ENCODE measurements at places on chromosomes 4 and X.

DNA sequence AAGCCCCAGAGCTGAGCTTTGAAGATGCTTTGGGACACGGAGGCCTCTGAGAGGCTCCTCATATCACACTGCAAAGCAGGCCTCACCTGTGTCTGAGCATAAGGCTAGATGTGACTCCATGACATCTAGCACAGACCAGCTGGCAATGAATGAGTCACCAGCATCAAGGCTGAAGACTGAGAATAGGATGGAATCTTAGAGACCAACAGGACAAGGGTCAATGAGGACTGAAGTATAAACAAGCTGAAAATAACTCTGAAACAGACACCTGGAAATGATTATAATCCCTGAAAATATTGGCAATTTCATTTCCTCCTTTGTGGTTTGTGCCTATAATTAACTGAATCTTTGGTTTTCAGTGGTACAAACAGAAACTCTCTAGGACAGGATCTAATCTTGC lies 87.1 kb upstream of the PRPS1 start:
- no peak for DNase-seq

GRCh38 chr4:176002007-176002613 lies 63.5 kb upstream of the WDR17 start:
- no peak for DNase-seq

GRCh38 chrX:39308126-39308525 lies 506.9 kb downstream of the MID1IP1 start:
- no peak for DNase-seq

DNA sequence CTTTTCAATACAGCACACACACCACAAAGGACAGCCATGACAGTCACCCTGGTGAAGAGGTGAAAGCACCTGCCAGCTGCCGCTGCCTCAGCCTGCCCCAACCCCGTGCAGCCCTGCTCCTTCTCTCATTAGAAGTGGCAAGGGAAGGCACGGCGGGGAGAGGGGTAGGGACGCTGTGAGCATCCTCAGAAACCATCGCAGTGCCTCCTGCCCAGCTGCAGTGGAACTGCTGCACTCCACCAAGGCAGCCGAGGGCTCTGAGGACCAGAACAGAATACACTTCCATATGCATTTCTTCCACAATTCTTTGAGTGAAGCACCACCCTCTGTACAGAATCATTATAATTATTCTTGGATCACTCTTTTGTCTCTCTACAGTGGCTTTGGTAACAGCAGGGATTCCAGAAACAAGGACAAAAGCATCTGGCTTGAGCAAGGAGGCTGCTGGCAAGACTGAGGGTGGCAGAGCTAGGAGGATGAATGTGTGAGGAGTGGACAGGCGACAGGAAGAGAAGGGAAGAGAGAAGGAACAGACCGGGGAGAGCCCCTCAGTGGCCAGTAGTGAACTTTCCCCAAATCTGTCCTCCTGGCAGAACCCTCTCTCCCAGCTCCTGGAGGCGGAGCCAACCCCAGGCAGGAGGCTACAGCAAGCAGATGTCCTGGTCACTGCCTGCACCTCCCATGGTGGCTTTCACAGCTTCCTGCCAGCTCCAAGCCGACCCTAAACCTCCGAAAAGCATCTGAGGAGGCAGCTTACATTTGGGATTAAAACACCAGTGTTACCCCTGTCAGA lies 73.2 kb downstream of the MTNR1A start:
- no peak for DNase-seq

- no peak for DNase-seq
Measured at GRCh38 chr4:89847571-89848325, 10.8 kb upstream of the SNCA start.

GRCh38 chr4:184534511-184535391 lies 60.4 kb upstream of the IRF2 start:
- DNase-seq, result no peak

DNA sequence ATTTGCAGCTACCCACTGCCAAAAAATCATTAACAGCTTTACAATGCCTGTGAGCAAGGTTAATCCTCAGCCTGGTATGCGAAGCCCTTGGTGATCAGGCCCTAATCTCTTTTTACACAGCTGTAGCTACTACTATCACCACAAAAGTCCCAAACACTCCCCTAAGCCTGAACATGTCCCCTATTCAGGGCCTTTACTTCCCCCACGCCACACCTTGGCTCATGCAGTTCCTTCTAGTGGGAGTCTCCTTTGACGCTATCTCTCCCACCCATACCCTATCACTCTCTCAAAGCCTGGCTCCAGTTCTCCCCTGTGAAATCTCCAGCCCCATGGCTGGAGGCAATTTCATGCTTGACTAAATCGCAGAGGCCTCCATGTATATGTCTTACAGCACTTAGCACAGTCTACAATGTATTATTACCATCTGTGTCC lies 90.6 kb upstream of the CBR4 start:
- DNase-seq, result no peak

- DNase-seq, result no peak
Measured at GRCh38 chrX:40272776-40273175, 175.0 kb upstream of the BCOR start.

DNA sequence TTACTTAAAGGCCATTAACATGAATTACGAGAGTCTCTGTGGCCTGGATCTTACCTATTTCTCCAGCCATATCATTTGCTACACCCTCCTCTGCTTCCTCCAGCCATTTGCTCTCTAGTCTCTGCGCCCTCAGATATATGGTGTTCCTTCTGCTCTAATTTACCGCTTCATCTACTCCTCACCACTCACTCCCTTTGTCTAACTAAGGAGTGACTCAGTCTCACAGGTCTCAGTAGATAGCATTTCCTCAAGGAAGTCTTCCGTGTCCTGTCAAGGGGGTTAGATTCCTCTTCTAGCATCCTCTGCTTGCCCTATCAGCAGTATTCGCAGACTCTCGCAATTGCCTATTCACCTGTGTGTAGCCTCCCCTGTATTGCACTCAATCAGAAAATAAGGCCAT lies 892.1 kb upstream of the INTU start:
- no peak for DNase-seq

- DNase-seq, result no peak
Measured at GRCh38 chr4:37827030-37827685, 672 bp downstream of the PGM2 start.

- DNase-seq, result no peak
Measured at GRCh38 chrX:5236096-5236495, 992.6 kb downstream of the NLGN4X start.

DNA sequence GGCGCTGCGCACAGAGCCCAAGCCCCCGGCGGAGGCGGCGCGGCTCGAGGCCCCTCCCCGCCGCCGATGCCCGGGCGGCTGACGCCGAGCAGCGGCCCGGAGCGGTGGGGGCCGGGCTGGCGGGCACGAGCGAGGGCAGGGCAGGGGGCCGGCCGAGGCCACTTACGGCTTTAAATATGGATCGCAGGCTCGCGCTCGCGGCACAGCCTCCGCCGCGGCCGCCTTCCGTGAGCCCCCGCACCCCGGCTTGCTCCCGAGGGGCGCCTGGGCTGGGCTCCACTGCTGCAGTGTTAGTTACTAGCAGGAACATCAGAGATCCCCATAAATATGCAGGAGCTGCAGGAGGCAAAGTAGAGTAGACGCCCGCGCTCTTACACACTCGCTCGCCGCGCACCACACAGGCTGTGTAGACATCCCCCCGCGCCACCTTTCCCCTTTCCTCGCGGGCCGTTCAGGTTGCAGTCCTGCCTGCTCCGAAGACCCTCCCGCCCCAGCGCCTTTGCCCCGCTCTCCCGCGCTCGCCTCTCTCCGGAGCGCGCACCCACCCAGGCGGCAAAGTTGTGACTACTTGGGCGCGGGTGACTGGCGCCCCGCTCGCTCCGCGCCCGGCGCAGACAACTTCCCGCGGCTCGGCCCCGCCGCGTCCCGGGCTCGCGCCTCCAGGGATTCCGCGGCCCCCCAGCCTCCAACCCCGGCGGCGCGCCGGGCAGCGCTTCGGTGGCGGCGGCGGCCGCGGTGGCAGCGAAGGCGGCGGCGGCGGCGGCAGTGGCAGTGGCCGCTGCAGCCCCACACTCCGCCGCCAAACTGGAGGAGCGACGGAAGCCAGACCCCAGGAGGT lies 152.0 kb upstream of the SLC4A4 start:
- DNase-seq, result peak; percentile 14

DNA sequence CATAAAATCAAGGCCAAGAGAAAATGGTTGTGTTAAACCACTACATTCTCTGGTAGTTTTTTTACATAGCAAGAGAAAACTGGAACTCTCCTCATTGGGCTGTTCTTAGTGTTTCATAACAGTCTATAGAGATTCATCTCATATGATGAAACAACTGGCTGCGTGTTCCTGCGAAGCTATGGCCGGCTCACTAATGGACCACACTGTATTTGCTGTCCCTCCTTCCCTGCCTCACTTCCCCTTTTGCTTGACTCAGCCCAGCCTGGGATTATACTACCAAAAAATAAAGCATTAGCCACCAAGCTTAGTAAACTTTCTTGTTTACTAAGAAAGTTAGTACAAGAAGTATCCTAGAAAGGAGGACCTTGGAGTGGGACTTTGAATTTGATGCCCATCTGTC lies 31.6 kb upstream of the LSM6 start:
- no peak for DNase-seq

- DNase-seq, result no peak
Measured at GRCh38 chr4:78409612-78410202, 141.9 kb upstream of the ANXA3 start.

- no peak for DNase-seq
Measured at GRCh38 chrX:12911122-12911470, 4.7 kb downstream of the TLR8 start.

DNA sequence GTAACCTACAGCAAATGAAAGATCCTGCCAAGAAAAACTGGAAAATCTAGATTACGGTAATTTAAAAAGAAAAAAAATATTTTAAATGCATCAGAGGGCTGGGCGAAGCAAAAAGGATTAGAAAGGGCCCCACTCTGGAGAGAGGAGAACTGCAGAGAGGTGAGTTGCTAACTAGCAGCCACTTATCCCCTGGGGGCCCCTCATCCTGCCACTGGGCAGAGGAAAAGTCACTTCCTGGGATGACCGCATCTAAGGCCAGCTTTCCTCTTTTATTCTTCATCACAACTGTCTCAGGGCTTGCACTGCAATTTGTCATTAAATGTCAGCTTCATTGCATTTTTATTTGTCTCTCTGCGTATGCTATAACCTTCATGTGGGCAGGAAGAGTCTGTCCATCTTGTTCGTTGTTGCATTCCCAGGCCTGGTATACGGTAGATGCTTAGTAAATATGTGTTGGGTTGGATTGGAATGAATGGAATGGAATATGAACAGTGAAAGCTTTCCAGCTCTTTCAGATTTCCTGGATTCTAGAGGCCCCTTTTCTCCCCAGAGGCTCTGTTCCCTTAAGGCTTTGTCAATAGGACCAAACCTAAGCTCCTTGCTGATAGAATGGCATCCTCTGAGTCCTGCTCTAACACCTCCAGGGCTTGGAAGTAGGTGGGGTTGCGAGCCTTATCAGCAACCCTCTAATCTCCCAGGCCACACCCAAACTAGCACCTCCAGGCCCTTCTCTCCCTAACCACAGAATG lies 58.9 kb downstream of the TLR10 start:
- no peak for DNase-seq

DNA sequence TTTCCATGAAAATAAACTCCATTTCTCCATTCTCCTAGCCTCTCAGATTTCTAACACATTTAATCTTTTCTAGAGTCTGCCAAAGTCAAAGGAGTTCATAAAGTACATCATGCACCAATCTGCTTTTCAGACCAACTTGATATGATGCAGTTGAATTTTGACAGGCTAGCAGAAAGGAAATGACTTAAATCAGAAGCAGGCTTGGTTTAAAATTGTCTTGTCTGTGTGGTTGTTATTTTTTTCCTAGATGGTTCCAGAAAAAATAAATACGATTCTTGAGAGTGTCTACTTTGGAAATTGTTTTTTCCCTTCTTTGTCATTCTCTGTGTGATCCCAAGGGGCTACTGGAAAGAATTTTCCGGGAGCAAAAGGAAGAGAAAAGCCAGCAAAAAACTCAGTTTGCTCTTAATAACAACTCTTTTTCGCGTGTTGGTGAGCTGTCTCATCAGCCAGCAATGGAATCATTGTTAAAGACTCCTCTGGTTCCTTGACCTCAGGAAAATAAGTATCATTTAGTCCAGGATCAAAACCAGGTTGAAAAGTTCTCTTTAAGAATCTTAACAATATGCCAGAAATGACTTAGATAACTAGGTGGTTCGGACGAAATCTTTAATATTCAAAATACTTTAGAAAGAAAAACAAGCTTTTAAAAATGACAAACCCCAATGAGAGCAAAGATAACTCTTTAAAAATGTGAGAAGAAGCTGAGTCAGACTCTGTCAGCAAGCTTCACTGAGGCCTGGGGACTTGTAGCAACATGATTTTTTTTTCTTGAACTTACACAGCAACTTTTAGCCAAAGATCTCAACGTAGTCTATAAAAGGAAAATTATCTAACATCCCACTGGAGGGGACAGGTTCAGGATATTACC lies 49.7 kb upstream of the GAB1 start:
- no peak for DNase-seq

DNA sequence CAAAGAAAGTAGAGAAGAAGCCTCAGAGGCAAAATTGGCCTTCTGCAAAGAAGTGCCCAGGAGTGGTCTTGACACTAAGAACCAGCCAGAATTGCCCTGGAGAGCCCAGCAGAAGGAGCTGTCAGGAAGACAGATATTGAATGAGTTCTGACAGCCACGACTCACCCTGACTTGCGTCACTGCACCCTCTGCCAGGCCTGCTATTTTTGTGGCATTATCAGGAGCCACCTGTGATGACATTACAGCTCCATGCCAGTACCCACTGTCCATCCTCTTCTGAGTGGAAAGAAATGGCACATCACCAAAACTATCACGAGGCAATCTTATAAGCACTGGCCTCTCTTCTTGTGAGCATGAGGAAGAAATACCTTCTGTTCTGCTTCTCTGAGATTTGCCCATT lies 67.7 kb downstream of the SMIM20 start:
- no peak for DNase-seq

- no peak for DNase-seq
Measured at GRCh38 chrX:49726966-49727365, 31.2 kb upstream of the PAGE1 start.

DNA sequence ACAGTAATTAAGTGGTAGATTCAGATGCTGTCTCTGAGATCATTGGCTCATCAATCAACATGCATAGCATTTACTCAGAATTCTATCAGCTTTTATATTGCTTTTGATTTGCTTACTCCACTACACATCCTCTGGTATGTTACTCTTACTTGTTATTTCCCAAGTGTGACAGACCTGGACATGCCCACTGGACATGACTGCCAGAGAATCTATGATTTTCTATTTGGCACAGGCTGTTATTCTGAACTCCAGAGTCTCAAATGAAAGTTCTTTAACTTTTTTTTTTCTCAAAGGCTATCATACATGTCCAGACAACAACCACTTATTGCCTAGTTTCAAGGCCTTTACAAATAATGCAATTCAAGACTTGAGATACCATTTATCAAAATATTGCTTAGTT lies 116.1 kb upstream of the ARHGAP24 start:
- DNase-seq, result no peak

DNA sequence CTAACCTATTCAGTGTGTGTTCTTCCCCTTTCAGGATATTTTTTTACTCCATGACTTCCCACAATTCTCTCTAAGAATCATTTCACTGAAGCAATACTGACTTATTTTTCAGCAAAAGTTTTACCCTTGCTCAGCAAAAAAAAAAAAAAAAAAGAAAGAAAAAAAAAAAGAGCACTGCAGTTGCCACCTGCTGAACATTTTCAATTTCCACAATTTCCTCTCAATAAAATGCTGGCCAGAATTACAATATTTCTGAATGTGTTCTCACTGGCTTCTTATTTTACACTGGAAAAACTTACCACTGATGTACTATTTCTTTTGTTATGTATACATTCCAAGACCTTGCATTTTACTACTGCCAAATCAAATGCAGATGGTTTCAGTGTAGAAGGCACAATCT lies 210.4 kb downstream of the PAPSS1 start:
- no peak for DNase-seq

- DNase-seq, result no peak
Measured at GRCh38 chr4:8410641-8411271, 29.8 kb downstream of the ACOX3 start.
